ENCODE measurements at places on chromosomes 7 and 10.

DNA sequence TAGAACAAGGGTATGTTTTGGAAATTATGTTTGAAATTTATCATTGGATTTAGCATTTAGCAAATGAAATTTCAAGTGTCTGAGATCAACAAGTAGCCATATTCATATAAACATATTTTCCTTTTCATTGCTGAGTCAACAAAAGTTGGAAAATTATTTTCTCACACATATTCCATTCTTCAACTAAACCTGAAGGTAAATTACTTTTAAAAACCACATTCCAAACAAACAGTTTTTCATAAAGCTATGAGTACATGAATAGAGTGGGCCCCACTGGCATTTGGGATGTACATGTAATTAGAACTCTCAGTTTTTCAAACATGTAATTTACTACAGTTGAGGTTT, 178.3 kb upstream of the MKLN1 start:
- DNase-seq = no peak

DNA sequence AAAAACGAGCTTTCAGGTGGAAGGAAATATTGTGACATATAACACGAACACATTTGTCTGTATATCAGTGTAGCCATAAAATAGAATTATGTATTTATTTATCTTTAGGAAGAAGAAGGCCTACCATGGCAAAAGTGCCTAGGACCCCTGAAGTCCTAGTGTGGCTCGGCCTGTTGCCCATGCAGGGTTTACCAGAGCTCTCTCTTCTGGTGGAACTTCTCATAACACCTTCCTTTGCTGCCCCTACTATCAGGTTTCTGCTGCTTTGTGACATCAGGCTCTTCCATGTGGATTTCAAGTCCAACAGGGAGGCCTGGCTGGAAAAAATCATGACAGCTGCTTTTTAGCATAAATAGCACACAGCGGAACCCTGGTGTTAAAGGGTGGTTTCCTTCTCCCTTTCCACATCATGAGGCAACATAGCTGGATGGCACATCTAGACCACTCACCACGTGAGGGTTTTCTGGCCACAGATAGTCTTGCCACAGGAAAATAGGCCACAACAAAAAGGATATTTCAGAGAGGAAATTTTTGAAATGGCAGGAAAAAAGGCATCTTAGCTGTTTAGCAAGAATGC, 44.8 kb upstream of the ADO start:
- no peak for DNase-seq

DNA sequence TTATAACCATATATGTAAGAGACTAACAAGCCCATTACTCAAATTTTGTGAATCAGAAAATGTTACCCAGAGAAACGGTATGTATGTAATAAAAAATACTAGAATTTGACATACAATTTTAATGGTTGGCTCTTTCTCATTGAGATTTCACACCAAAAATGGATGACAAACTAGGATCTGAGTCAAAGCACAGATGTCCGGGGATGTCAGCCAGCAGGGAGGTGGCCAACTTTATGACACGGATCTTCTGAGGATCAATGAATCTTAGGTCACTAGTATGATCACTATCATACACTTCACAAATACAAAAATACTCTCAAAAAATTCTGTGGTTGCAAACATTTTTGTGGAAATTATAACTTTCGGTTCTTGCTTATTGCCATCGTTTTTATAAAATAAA, 173.5 kb upstream of the NFE2L3 start:
- no peak for DNase-seq

DNA sequence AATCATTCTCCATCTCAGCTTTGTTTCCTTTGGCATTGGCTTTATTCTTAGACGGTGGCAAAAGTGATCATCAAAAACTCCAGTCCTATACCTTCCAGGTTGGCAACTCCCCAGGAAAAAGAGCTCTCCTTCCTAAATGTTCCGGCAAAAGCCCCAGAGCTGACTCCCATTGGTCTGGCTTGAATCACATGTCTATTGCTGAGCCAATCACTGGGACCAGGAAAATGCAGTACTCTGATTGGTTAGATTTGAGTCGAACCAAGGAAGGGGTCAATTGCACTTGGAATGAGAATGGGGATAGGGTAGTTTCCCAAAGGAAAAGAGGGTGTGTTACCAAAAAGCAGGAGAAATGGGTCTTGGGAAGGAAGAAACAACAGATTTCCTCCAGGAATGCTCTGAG, 22.3 kb downstream of the LEP start:
- no peak for DNase-seq

GRCh38 chr7:128069373-128070364, 38.4 kb upstream of the LRRC4 start:
- DNase-seq = no peak

- peak; percentile 11 for DNase-seq
Measured at GRCh38 chr10:63929831-63930467, 408.7 kb downstream of the REEP3 start.
